T-helper 17 cell (primary cell): ENCODE measurements at places on chromosomes 5 and 9.

DNA sequence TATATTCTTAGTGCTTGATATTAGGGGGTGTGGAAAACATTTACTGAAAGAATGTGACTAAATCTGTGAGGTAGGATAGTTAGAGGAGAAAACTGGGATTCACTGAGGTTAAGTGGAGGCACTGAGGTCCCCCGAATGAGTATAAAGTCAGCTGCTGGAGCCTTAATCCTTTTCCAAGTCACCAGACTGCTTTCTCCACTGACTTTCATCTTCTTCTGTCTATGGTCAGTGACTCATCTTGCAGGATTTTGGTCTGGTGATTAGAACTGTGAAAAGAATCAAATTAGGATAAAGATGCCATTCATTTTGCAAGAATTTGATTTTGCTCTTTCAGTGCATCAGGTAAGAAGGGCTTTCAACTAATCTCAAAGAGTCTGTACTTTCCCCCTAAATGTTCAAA, 89.3 kb upstream of the ALDH1A1 start:
- peaks cover 58% of the 10 kb centered on the region for H3K27me3 ChIP-seq
- H3K36me3 ChIP-seq: peaks cover 2% of the 10 kb centered on the region
- no peaks in the 10 kb centered on the region for H3K4me1 ChIP-seq

DNA sequence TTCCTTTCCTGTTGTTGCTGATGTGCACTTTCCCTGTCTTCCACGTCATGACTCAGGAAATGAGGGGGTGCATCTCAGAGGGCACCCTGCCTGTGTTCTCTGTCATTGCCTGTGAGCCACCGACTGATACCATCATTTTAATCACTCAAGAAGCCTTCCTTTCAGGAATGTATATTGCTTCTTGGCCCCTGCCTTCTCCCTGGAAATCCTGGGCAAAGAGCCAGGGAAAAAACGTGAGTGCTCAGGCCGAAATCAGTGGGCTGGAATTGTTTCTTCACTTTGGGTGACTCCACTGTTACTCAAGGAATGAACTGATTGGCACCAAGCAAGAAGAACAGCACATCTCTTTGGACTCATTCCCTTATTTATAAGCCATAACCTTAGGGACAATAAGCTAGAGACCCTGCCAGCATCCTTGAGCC, 126.1 kb downstream of the SNX18 start:
- H3K4me1 ChIP-seq: peaks cover 33% of the 10 kb centered on the region
- H3K27ac ChIP-seq: no peak overlapping the region
- no peak for DNase-seq

DNA sequence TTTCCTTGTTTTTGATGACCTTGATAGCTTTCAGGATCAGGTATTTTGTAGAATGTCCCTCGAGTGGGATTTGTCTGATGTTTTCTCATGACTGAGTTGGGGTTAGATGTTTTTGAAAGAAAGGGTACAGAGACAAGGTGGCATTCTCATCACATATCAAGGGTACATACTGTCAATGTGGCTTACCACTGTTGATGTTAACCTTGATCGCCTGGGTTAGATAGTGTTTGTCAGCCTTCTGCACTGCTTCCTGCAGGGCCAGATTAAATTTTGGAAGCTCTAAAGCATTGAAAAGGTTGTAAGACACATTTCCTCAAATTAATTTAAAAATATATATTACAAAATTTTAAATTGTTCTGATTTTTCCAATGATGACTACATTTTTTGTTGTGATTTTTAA, 287.4 kb upstream of the ACTBL2 start:
- no peak for DNase-seq
- no peak overlapping the region for H3K4me3 ChIP-seq
- H3K27ac ChIP-seq: no peak overlapping the region
- H3K36me3 ChIP-seq: no peaks in the 10 kb centered on the region
- H3K27me3 ChIP-seq: peaks cover 6% of the 10 kb centered on the region
- no peaks in the 10 kb centered on the region for H3K4me1 ChIP-seq

DNA sequence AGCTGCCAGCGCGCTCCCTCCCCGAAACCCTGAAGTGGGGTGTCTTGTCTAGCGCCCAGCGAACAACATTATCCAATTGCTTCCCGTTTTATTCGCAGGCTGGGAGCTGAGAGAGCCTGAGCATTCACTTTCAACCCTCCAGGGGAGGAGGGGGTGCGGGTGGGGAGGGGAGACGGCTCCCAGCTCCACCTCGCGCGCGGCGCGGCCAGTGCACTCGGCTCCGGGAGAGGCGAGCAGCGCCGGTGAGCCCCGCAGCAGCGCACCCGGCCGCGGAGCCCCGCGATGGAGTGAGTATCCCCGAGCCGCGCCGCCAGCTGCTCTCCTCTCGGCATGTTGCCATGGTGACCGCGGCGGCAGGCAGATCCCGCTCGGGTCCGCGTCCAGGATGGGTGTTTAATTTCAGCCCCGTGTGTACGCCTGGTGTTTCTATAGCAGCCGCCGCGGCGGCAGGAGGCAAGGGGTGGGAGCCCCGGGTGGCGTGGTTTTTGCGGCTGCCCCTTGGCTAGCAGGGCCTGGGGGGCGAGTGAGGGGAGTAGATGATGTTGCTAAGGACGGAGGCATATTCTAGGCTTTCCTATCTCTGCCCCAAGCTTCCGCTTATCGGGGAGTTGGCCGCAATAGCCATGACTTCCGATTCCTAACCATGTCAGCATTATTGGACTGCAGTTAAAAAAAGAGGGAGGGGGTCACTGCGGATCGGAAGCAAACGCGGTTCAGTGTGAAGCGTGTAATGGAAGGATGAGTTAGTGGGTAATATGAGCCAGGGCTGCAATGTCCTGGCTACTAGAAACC, 139.2 kb upstream of the PALM2AKAP2 start:
- DNase-seq: no peak
- peaks cover 33% of the 10 kb centered on the region for H3K27me3 ChIP-seq
- H3K36me3 ChIP-seq: no peaks in the 10 kb centered on the region
- H3K4me3 ChIP-seq: no peak overlapping the region
- no peaks in the 10 kb centered on the region for H3K4me1 ChIP-seq
- H3K27ac ChIP-seq: no peak overlapping the region

DNA sequence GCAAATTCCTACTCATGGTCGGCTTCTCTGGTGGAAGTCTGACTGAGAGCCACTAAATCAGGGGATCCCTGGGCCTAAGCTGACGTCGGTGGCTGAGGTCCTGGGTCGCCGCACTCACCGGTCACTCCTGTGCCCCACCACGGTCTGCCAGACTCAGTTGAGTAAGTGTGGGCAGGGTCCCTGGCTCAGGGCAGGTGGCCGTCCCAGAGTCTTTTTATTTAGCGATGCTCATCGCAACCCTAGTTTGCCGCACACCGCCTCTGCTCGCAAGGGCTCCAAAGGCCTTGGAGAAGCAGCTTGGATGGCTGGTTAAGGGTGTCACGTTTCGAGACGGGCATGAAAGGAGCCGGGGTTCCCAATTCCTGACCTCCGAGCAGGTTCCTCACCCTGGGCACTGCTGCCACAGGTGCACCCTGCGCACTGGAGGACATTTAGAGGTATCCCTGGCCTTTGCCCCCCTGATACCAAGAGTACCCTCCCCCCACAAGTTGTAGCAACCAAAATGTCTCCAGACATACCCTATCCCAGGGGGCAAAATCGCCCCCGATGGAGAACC, 59.9 kb downstream of the NSUN2 start:
- no peak overlapping the region for H3K27ac ChIP-seq
- no peak overlapping the region for H3K4me3 ChIP-seq
- H3K27me3 ChIP-seq: peaks cover 42% of the 10 kb centered on the region

- H3K4me1 ChIP-seq: peaks cover 59% of the 10 kb centered on the region
- H3K27me3 ChIP-seq: no peaks in the 10 kb centered on the region
- H3K27ac ChIP-seq: peak overlapping the region; percentile 96
- DNase-seq: no peak
- H3K4me3 ChIP-seq: peak overlapping the region; percentile 85
Measured at GRCh38 chr9:15295761-15296405, 11.1 kb downstream of the TTC39B start.
